ENCODE measurements at places on chromosomes 4 and X.

DNA sequence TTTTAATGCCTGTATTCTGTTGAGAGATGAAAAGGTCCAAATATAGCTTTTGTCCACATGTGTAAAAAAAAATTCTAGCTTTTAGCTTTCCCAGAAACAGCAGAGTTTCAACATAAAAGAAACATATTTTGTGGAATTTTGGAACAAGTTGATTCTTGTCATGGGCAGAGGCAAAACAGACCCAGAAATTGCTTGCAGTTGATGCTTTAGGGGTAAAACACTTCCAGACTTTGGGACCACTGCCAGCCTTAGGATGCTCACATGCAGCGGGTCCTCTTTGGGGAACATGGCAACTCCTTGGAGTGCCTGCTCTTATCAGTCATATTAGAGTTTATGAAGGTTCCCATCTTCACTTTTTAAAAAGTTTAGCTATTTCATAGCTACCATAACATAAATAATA is 30.4 kb downstream of the DCLK2 start:
- no peak for DNase-seq

DNA sequence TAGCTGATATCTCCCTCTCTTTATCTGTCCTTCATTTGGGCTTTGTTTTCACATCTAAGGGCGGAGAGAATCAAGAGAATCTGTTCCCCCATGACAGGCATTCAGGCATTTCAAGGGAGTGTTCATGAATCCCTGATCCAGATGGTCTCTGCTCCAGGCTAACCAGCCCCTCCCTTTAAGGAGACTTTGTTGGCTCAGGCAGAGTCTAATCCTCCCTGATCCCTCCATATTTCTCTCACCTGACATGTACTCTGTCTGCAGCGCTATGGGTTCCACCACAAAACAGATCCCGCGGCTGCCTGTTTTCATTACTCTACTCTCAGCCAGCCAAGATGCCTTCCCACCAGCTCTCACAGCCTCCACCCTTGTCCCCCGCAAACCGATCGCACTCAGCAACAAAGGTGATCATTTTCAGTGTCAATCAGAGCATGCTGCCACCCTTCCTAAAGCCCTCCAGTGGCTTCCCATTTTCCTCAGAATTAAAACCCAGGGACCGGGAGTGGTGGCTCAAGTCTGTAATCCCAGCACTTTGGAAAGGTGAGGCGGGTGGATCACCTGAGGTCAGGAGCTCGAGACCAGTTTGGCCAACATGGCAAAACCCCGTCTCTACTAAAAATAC is 30.3 kb upstream of the SLC2A9 start:
- DNase-seq, result no peak

DNA sequence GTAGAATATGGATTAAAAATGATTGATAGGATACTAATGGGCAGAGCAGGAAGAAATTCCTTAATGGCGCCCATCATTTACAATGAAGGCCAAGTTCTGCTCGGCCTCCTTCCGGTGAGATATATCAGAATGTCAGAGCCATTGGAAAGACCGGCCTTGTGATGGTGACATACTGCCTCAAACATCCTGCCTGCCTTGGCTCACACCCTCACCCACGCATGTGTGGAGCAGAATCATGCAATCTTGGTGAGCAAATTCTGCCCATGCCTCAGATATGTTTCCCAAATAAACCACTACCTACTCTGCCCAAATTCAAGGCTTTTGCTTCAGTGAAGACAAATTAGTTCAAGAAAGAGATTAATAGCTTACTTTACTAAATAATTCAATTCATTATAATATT is 163.3 kb downstream of the MID1 start:
- no peak for DNase-seq

GRCh38 chr4:184503869-184504300 is 29.5 kb upstream of the IRF2 start:
- no peak for DNase-seq

Measured in activated T-cell treated with anti-CD3 and anti-CD28 coated beads for 4 hours (primary cell).